ENCODE measurements at places on chromosomes 13 and 19.
A peak's percentile ranks its signal among the peaks of the same experiment; 100 is the strongest.

DNA sequence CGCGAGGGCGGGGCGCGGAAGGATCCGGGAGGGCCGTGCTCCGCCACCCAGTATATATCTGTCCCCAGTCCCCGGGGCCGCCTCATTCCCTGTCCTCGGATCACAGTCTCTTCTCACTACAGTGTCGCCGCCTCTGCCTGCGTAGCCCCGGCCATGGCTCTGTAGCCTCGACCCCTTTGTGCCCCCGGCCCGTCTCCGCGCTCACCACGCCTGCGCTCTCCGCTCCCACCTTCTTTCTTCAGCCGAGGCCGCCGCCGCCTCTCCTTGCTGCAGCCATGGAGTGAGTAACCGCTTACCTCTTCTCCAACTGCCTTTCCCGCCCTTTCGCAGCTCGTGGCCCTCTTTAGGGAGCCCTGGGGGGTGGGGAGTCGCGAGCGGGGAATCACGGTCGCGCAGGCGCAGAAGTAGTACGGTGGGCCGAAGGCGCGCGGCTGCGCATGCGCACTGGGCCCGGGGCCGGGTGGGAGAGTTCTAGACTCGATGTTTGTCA is at the start of the genes ATF5 and NUP62:
ATF5 (plus strand) TSS at position 85 of the 490 bp plus-strand sequence. CDS start 1,646 bp downstream, outside the sequence.
NUP62 (minus strand) TSS at position 384 of the 490 bp plus-strand sequence. CDS start 19,697 bp downstream, outside the sequence.
- DNase-seq, result peak; percentile 93

- DNase-seq, result no peak
Observed at GRCh38 chr13:73702419-73703071, 431.7 kb downstream of the KLF12 start.

GRCh38 chr13:74485757-74486156 is 351.6 kb upstream of the KLF12 start:
- DNase-seq, result no peak

DNA sequence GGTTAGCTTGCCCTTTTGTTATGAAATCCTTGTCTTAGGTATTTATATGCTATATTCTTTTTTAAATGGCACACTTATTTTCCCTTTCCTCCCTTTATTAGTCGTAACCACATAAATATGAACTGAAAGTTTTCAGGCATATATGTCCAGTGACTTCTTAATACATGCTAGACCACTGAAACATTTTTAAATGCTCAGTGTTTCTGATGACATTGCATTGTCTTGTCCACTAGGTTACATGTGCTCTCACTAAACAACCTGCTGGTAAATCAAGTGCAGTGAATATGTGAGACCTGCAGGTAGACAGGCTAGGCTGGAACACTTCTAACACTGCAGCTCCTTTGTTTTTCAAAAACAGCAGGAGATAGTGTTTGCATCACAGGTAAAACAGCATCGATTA is 332.6 kb upstream of the DACH1 start:
- DNase-seq, result no peak

- no peak for DNase-seq
Observed at GRCh38 chr13:101767131-101767530, 314.7 kb downstream of the ITGBL1 start.

DNA sequence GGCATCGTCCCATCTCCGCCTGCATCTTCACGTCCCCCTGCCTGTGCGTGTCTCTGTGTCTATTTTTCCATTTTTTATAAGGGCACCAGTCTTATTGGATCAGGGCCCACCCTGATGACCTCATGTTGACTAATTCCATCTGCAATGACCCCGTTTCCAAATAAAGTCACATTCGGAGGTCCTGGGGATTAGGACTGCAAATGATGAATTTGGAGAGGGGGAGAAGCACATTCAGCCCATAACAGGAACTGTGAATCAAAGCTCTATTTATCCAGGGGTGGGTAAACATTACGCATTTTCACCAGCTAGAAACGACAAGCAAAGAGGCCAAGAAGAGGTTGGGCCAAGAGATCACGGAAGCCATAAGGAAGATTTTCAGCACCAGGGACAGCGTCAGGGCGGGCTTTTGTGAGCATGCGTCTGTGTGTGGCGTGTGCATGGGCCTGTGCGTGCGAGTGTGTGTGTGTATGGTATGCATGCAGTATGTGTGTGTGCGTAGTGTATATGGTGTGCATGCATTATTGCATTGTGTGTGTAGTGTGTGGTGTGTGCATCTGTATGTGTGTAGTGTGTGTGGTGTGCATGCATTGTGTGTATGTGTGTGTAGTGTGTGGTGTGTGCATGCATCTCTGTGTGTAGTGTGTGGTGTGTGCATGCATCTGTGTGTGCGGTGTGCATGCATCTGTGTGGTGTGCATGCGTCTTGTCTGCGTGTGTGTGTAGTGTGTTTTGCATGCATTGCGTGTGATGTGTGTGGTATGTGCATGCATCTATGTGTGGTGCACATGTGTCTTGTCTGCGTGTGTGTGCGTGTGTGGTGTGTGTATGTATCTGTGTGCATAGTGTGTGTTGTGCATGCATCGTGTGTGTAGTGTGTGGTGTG is 19.6 kb downstream of the CELF5 start:
- no peak for DNase-seq
